Astrocyte of the cerebellum (primary cell): ENCODE measurements at places on chromosomes 4 and X.

DNA sequence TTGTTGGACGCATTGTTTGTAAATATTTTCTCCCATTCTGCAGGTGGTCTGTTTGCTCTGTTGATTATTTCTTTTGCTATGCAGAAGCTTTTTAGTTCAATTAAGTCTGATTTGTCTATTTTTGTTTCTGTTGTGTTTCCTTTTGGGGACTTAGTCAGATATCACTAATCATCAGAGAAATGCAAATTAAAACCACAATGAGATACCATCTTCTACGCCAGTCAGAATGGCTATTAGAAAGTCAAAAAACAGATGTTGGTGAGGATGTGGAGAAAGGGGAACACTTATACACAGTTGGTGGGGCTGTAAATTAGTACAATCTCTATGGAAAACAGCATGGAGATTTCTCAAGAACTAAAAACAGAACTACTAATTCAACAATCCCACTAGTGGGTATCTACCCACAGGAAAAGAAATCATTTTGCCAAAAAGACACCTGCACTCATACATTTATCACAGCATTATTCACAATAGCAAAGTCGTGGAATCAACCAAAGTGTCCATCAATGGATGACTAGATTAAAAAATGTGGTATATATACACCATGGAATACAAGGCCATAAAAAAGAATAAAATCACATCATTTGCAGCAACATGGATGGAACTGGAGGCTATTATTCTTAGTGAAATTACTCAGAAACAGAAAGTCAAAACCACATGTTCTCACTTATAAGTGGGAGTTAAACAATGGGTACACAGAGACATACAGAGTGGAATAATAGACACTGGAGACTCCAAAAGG is 8.1 kb downstream of the COQ2 start:
- DNase-seq, result no peak

GRCh38 chr4:155966171-155966570 is 12.5 kb upstream of the CTSO start:
- no peak for DNase-seq

GRCh38 chr4:31949045-31949444 is 1228.9 kb downstream of the PCDH7 start:
- no peak for DNase-seq

- no peak for DNase-seq
Measured at GRCh38 chrX:57447856-57448255, 144.0 kb upstream of the ZXDB start.

GRCh38 chrX:123884809-123885408 is 25.1 kb downstream of the XIAP start:
- peak; percentile 29 for DNase-seq

DNA sequence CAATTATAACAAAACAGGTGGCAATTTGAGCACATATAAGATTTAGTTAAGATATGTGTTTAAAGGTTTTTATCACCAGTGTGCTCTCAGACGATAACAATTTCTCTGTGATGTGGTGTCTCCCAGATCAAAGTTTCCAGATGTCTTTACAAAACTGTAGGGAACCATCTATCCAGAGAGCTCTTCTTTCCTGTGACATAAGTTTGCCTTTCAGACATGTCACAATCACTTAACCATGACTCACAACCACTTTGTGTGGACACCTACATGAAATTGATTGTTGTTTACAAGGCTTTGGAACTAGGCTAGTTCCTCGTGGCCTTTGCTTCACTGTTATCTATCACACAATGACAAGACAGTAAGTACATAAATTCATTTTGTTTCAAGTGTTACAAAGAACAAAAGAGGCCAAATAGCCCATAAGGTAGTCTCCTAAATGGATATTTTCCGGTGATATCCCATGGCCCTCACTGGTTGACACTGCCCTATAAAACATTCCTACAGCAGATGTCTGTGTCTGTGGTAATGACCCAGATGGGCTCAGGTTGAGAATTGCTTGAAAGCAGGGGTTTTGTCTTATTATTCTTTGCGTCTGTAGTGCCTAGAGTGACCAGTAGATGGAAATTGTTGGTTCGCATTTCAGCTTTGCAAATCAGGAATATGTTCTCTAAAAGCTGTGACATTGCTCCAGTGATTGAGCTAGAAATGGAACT is 297.8 kb upstream of the FAM241A start:
- no peak for DNase-seq

- no peak for DNase-seq
Measured at GRCh38 chrX:133533249-133533648, 118.0 kb upstream of the GPC4 start.

- DNase-seq, result no peak
Measured at GRCh38 chr4:184100297-184100885, 117.3 kb downstream of the ENPP6 start.

DNA sequence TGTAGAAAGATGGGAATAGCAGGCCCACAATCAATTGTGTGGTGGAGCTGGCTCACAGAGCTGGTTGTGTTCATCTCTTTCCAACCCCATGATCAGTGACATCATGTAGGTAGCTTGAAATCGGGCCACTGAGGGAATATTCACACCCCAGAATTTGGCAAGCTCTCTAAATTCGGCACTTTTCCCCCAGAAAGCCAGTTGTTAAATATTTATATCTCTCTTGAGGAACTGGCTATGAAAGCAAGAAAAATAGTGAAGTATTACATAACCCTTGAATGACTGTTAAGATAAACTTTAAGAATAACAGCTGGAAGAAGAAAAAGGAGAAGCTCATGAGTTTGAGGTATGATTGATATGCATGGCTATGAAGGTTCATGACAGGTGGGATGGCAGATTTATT is 38.9 kb downstream of the GPRIN3 start:
- no peak for DNase-seq

GRCh38 chrX:12919051-12919450 is 12.6 kb downstream of the TLR8 start:
- DNase-seq, result no peak

- DNase-seq, result no peak
Measured at GRCh38 chrX:111386077-111386476, 25.9 kb downstream of the DCX start.
